ENCODE measurements at places on chromosomes 12 and 14.

- DNase-seq = no peak
Measured at GRCh38 chr12:101813117-101813516, 17.6 kb downstream of the GNPTAB start.

- no peak for DNase-seq
Measured at GRCh38 chr14:24224618-24225071, 7.5 kb downstream of the NEDD8 start.

DNA sequence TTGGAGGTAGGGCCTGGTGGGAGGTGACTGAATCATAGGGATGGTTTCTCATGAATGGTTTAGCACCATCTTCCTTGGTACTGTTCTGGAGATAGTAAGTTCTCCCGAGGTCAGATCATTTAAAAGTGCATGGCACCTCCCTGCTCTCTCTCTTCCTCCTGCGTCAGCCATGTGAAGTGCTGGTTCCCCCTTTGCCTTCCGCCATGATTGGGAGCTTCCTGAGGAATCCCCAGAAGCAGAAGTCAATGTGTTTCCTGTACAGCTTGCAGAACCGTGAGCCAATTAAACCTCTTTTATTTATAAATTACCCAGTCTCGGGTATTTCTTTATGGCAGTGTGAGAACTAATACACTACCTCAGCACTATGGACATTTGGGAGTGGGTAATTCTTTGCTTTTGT, 4.8 kb upstream of the LGMN start:
- no peak for DNase-seq

GRCh38 chr12:50322206-50322605, 38.9 kb upstream of the LIMA1 start:
- DNase-seq = no peak

DNA sequence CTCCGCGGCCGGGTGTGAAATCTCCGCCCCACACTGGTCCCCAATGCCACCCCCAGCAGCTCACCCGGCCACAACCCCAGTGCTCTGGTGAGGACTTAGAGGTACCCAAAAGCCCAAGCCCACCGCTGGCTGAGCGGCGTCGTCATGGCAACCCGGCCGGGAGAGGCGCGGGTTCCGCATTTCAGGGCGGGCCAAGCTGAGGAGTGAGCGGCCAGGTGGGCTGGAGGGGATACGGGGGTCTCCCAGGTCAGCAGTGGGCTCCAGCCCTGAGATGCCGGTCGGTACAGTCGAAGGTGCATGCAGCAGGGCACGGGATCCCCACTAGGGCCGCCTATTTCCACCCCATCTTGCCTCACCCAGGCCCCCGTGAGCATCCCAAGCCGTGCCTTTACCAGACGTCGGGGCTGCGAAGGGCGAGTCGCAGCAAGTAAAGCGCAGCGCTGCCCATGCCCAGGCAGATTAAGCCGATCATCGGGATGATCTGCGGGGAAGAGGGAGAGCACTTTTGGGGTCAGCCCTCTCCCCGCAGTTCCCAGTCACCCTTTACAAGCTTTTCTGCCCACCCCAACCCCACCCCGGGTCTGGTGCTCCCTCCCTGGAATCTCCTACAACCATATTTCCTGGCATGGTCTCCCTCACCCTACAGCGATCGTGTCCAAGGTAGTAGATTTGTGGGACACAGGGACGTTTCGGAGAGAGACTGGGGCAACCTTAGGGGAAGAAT, 6.9 kb downstream of the SHMT2 start:
- no peak for DNase-seq

DNA sequence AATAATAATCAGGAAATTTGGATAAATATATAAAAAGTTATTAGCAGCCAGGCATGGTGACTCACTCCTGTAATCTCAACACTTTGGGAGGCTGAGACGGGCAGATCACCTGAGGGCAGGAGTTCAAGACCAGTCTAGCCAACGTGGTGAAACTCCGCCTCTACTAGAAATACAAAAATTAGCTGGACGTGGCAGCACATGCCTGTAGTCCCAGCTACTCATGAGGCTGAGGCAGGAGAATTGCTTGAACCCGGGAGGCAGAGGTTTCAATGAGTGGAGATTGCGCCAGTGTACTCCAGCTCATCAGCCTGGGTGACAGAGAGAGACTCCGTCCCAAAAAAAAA, 64.5 kb downstream of the SYT1 start:
- DNase-seq = no peak

- peak; percentile 4 for DNase-seq
Measured at GRCh38 chr12:14905269-14906004, 19.8 kb upstream of the MGP start.

GRCh38 chr12:546265-546919, 86.7 kb downstream of the B4GALNT3 start:
- DNase-seq = no peak
